Dermis lymphatic vessel endothelial cell (primary cell): ENCODE measurements at places on chromosomes 11 and 22. TPM values are rescaled to one million over a fixed set of nuclear protein-coding genes. Genes with fewer than 3 reads are reported as not detected.

Gene SPDYC
- not detected in 2 replicates for total RNA-seq

Gene BCR
- 162 and 168 TPM in 2 replicates for total RNA-seq

Gene GDPD4
- not detected in 2 replicates for total RNA-seq

Gene TMPRSS5
- 0.11 and 0.26 TPM in 2 replicates for total RNA-seq

Gene EMID1
- 8.0 and 10.0 TPM in 2 replicates for total RNA-seq

Gene TRIM49
- total RNA-seq: not detected in 2 replicates

Gene NUP50
- 43.9 and 58.8 TPM in 2 replicates for total RNA-seq

Gene NXPE4
- total RNA-seq: not detected in 2 replicates

Gene C11orf65
- total RNA-seq: under 0.01 and 0.34 TPM in 2 replicates

Gene TMA7B
- not detected in 2 replicates for total RNA-seq

Gene SOX6
- total RNA-seq: under 0.01 TPM in 2 replicates

Gene MOGAT2
- total RNA-seq: 0.09 TPM in 1 of 2 replicates, not detected in the other

Gene TMEM41B
- total RNA-seq: 38.9 and 46.5 TPM in 2 replicates

Gene ZP1
- total RNA-seq: not detected in 2 replicates

Gene GGTLC3
- total RNA-seq: not detected in 2 replicates
